ENCODE measurements at places on chromosomes 3 and 15.
A peak's percentile ranks its signal among the peaks of the same experiment; 100 is the strongest.

GRCh38 chr3:21331321-21331720 is 419.7 kb downstream of the ZNF385D start:
- DNase-seq = no peak

- peak; percentile 39 for DNase-seq
Measured at GRCh38 chr3:63863150-63864007, at the start of the genes ATXN7 and THOC7. Gene ATXN7 (plus strand): TSS chr3:63863867. CDS start chr3:63912599, 48,732 bp downstream. Gene THOC7 (minus strand): TSS chr3:63863805. CDS start chr3:63863790, 15 bp downstream.

GRCh38 chr15:77002954-77003912 is 8.3 kb downstream of the PSTPIP1 start:
- DNase-seq = no peak

DNA sequence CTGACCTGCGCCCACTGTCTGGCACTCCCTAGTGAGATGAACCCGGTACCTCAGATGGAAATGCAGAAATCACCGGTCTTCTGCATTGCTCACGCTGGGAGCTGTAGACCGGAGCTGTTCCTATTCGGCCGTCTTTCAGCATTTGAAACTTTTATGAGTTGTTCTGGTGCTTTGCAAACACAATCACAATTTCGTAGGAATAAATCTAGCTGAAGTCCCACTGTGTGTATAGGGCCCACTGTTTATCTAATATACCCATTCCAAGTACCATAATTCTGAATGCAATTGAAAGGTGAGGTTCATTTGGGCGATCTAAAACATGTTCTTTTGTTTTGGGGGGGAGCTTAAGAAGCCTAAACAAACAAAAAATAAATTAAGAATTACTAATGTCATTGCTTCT is 572.1 kb downstream of the FGF12 start:
- DNase-seq = no peak

GRCh38 chr3:109803274-109803673 is 465.9 kb upstream of the DPPA4 start:
- no peak for DNase-seq

DNA sequence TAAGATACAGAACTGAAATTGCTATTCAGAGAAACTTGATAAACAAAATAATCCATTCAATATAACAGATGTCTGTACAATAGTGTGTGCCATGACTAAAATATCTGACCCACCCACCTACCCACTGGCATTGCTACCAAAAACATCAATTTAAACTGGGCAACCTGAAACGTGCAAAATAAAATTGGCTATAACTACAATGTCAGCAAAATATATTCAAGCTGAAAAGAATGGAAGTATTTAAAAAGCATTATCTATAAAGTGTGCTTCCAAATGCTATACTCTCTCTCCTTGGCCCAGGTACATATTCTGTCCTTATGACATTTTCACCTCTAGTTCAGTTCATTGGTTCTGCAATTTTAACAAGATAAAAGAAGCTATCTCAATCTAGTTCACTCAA is 379.6 kb upstream of the ATP11B start:
- no peak for DNase-seq

DNA sequence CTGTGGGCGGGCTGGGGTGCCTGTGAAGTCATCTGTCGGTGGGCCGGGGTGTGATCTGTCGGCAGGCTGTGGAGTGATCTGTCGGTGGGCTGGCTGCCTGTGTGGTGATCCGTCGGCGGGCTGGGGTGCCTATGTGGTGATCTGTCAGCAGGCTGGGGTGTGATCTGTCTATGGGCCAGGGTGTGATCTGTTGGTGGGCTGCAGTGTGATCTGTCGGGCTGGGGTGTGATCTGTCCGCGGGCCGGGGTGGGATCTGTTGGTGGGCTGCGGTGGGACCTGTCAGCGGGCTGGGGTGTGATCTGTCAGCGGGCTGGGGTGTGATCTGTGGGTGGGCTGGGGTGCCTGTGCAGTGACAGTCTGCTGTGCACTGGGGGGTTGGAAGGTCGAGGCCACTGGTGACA is 204.5 kb downstream of the XXYLT1 start:
- no peak for DNase-seq

GRCh38 chr15:65931221-65931620 is 61.9 kb downstream of the RAB11A start:
- DNase-seq = no peak

GRCh38 chr3:126921085-126921824 is 61.7 kb upstream of the PLXNA1 start:
- DNase-seq = no peak
